CD8-positive, alpha-beta memory T cell (primary cell): ENCODE measurements at places on chromosomes 16 and 17.

GRCh38 chr17:49414622-49415350 is at the start of gene PHB1:
Gene PHB1, minus strand, starts transcription at chr17:49414882. Its CDS starts 1,618 bp downstream, at chr17:49413264.
- peak; percentile 93 for DNase-seq

DNA sequence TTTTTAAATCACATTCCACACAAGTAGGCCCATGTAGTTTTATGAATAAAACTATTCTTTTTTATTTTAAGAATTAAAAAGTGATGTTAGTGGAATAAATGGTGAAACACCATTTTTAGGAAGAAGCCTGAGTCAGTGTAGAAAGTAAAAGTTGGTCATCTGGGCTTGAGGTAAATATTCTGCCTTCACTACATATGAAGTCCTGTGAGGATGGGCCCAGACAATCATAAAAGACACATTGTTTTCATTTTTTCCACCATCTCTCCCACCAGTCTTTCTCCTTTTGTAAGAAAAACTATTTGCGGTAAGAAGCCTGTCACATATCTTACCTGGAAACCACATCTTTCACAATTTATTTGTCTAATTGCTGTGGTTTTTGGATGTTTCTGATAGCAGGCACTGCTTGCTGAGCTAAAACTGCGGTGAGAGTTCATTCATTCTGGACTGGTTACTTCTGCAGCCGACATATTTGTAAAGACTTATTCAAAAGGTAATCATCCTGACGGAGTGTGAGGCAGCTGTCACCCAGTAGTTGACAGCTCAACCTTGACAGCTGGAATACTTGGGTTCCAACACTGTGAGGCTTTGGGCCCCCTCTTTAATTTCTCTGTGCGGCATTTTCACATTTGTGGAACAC is 10.6 kb upstream of the RFFL start:
- no peak for DNase-seq

GRCh38 chr17:56910509-56911235 is 3.2 kb downstream of the TRIM25 start:
- no peak for DNase-seq

- no peak for DNase-seq
Observed at GRCh38 chr16:81629034-81629802, 149.9 kb upstream of the PLCG2 start.

- DNase-seq, result no peak
Observed at GRCh38 chr17:50171371-50172071, 5.7 kb downstream of the SGCA start.

GRCh38 chr16:49619811-49620157 is 236.1 kb downstream of the ZNF423 start:
- no peak for DNase-seq

GRCh38 chr17:44959821-44960531 is 8.1 kb downstream of the C1QL1 start:
- DNase-seq, result no peak

- no peak for DNase-seq
Observed at GRCh38 chr16:11734025-11734652, 8.5 kb downstream of the TXNDC11 start.
